ENCODE measurements at places on chromosomes 16 and 17.

DNA sequence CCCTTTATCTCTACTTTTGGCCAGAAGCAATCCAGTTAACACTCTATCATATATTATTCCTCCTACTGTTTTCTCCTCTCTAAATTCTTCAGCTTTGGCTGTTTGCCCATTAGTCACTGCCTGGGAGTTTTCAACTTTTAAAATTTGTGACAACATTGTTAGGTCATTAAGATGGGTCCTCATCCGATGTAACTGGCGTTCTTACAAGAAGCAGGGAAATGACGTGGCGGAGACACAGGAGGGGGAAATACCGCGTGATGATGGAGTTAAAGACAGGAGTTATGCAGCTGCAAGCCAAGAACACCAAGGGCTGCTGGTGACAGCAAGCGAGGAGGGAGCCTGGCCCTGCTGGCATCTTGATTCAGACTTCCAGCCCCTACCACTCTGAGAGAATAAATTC, 34.8 kb upstream of the CPHXL start:
- DNase-seq, result no peak

DNA sequence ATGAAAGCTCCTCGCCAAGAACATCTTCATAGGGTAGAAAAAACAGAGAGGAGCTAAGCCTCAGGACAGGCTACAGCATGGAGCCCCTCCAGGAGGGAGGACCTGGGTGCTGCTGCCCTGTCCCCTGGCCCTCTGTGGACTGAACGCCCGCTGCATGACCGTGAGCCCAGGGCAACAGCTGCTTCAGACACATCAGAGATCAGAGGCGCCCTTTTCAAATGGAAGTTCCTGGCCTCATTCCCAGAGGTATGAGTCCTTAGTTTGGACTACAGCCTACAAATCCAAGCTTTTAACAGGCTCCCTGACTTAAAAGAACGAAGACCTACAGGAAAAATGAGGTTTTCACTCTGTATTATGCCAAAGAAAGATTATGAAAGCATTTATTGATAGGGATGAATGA, 48.5 kb downstream of the ZNF18 start:
- DNase-seq, result no peak

DNA sequence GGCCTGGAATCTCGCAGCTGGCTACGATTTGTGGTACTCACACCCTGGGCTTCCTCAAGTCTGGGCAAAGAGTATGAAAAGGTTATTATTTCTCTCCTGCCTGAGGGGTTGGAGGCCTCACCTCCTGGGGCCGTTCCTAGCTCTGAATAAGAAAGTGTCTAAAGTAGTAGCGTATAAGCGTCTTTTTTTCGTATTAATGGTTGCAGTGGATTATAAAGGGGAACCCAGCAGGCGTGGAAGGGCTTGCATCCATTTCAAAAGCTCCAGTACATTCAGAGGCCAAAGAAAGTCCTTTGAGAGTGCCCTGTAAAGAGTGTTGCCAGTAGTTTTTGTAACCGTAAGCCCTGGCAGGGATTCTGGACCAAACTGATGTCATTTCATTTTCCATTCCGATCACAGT, 72.2 kb upstream of the MPHOSPH6 start:
- DNase-seq, result no peak

DNA sequence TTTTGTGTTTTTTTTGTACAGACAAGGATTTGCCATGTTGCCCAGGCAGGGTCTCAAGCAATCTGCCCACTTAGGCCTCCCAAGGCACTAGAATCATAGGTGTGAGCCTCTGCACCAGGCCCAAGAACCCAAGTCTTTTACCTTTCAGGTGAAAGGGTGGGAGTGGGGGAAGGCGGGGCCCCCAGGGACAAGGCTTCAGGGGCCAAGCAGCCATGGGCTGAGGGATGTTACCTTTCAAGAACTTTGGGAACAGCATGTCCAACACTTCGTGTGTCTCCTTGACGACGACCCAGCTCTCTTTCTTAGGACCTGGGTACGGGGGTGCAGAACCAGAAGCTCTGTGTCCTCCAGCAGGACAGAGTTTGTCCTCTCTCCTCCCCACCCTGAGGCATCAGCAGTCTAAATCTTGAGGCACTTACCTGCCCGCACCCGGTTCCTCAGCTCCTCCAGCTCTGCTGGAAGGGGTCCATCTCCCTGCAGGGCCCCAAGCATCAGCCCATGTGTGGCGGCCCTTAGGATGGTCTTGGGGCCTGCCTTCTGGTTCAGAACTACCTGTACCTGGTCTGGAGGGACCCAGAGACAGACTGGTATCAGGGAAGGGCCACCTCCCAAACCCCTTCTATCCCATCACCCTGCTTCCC, 9.0 kb downstream of the SLC5A2 start:
- DNase-seq, result no peak

- no peak for DNase-seq
Measured at GRCh38 chr17:13953841-13954240, 115.5 kb upstream of the COX10 start.

DNA sequence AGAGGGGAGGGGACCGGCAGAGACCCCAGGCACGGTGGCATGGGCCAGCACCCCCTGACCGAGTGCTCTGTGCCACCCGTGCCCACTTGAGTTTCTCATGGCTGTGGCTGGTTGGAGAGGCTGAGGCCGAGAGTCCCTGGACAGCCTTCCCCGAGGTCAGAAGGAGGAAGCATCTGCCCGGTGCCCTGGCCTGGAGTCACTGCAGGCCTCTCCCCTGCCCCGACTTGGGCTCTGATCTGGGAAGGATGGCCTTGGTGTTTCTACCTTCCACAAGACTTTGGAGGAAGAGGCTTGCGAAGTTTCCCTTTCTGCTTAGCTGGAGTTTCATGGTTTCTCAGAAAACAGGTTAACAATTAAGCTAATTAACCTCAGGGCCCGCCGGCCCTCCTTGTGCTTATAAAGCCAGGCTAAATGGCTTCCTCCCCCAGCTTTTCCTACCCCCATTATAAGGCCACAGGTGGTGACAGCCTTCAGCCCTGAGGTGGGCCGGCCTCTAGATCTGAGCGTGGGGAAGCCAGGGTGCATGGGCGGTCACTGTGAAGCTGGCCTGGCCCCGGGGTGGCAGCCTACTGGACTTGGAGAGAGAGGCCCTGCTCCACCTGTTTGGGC, 17.3 kb downstream of the LLGL2 start:
- DNase-seq, result no peak

DNA sequence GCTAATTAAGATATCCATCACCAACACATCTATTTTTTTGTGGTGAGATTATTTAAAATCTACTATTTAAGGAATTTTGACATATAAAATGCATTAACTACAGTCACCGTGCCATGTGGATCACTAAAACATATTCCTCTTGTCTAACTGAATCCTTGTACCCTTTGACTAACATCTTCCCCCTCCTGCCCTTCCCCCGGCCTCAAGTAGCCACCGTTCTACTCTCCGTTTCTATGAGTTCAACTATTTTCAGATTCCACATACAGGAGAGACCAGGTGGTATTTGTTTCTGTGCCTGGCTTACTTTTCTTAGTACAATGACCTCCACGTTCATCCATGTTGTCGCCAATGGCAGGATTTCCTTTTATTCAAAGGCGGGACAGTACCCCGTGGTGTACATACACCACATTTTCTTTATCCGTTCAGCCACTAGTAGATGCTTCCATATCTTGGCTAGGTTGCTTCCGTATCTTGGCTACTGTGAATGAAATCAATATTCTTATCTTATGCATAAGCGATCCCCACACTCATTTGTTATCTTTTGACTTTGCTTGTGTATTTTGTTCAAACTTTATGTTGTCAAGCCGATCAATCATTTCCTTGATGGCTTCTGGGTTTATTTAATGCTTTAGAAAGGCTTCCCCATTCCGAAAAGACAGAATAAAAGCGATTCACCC, 134.7 kb downstream of the KCNJ12 start:
- peak; percentile 20 for DNase-seq

DNA sequence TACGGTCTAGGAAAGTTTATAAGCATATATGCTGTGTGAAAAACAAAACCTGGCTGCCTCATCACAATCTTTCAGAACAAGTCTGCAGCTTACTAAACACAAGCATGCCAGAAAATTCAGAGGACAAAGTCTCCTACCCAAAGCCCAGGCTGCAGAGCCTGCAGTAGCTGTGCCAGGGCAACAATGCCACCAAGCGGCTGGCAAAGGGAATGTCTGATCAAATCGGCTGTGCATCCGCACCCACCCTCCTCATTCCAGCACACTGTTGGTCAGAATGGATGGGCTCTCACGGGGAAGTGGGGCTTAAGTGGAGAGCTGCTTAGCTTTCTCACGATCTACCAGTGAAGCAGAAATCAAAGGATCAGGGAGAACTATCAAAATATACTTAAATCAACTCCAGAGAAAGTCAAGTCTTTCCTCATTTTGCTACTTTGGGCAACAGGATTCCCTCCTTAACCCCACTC, 73.5 kb downstream of the CYTH1 start:
- peak; percentile 33 for DNase-seq

- no peak for DNase-seq
Measured at GRCh38 chr17:79273660-79274059, 199.0 kb downstream of the ENGASE start.

- no peak for DNase-seq
Measured at GRCh38 chr16:3474136-3474779, 21.0 kb downstream of the C16orf90 start.

- DNase-seq, result no peak
Measured at GRCh38 chr16:78163772-78164670, 64.6 kb downstream of the WWOX start.

DNA sequence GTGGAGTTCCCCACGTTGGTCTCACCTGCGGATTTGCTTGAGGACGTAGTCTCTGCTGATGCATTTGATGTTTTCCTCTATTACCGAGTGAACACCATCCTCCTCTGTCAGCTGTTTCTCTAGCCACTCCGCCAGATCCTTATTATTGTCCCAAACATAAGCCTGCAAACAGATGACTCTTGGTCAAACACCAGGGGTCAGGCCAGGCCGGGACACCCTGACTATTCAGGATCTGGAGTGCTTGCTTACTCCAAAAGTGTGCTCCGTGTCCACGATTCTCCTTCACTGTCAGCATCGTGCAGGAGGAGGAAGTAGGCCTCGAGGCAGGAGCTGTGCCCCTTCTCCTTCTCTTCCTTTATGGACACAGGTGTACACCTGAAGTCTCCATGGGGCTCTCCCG, 140.2 kb downstream of the AATF start:
- no peak for DNase-seq

DNA sequence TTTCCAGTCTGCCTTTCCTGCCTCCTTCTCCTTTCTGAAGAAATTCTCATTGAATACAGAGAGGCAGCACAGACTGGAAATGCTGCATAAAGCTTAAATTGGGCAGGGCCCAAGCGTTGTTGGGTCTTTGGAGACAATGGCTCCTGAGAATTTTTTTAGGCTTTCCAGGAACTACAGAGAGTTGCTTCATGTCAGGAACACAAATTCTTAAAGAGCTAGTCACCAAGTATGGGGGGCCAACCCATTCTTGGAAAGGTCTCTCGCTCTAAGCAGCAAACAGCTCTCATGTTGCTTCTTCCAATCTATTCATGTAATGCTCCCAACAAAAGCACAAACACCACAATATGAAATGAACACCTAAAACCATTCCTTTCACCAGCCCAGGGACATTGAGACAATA, 6.9 kb downstream of the HNF1B start:
- no peak for DNase-seq

- DNase-seq, result no peak
Measured at GRCh38 chr16:80253741-80254140, 287.1 kb upstream of the DYNLRB2 start.

DNA sequence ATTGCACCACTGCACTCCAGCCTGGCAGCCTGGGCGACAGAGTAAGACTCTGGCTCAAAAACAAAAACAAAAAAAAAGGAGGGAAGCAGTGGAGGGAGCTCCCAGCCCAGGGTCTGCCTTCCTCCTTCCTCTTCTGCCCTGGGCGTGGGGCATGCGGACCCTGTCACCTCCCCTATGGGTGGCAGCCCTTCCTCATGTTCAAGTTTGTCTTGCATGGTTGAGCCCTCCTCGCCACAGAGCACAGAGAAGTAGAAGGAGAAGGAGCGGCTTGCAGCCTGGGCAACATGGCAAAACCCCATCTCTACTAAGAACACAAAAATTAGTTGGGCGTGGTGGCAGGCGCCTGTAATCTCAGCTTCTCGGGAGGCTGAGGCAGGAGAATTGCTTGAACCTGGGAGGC, 21.4 kb upstream of the TIMP2 start:
- no peak for DNase-seq

- DNase-seq, result no peak
Measured at GRCh38 chr17:5033352-5034015, 1.7 kb downstream of the SLC52A1 start.

GRCh38 chr17:29838961-29839360, 91.1 kb downstream of the SSH2 start:
- DNase-seq, result no peak

GRCh38 chr17:43769426-43769825, 9.4 kb downstream of the DUSP3 start:
- no peak for DNase-seq

DNA sequence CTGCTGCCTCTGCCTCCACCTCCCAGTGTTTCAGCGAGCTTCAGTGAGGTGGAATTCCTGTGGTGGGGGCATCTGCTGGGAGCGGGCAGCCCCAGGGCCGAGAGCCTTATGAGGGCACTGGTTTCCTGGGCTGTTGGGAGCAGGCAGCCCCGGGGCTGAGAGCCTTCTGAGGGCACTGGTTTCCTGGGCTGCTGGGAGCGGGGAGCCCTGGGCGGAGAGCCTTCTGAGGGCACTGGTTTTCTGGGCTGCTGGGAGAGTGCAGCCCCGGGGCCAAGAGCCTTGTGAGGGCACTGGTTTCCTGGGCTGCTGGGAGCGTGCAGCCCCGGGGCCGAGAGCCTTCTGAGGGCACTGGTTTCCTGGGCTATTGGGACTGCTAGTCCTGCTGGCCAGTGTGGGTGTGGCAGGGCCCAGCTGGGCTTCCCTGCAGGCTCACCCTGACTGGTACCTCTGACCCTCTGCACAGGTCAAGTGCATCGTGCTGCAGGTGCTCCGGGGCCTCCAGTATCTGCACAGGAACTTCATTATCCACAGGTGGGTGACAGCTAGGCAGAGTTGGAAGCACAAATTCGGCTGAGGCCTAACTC, 5.6 kb downstream of the CDK10 start:
- no peak for DNase-seq

DNA sequence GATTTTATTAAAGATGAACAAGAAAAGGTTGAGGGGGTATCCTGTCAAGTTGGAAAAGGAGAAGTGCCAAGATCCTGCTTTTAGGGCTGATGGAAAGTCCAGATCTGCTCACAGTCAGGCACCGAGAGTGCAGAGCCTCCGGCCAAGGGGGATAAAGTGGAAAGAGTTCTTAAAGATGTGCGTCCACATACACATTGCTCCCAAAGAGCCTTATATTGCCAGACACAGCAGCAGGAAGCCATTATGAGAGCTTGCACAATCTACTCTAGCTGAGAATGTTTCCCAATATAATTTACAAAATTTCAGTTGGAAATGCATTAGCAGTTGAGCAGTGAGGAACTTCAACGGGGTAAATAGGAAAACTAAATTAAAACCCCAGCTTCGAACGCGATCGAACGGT, 95.6 kb downstream of the SALL1 start:
- no peak for DNase-seq
